ENCODE measurements at places on chromosomes 12 and 14.

GRCh38 chr12:105783983-105784947, 354.5 kb downstream of the NUAK1 start:
- no peak for DNase-seq
- no peaks in the 10 kb centered on the region for H3K4me1 ChIP-seq
- no peak overlapping the region for H3K27ac ChIP-seq
- H3K36me3 ChIP-seq: no peaks in the 10 kb centered on the region
- H3K4me3 ChIP-seq: no peak overlapping the region

- H3K4me1 ChIP-seq: no peaks in the 10 kb centered on the region
- no peak for DNase-seq
- no peaks in the 10 kb centered on the region for H3K27me3 ChIP-seq
- no peak overlapping the region for H3K4me3 ChIP-seq
- no peak overlapping the region for H3K27ac ChIP-seq
Measured at GRCh38 chr12:87234898-87235297, 794.3 kb downstream of the C12orf50 start.

DNA sequence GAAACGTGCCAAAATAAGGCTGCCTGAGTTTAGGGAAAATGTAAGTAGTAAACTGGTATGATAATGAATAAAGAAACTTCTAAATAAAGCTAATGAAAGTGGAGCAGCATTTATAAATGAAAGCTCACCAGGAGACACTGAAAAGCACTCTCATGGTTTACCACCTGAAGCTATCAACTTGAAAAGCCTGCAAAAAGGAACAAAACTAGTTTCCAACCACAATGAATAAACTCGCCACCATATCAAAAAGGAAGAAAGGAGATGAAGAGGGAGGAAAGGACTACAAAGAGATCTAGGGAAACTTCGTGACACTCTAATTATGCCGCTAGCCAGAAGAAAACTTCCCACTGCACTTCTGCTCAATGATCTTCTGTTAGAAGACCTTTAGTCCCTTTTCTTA, 66.7 kb downstream of the MED13L start:
- H3K4me1 ChIP-seq: peaks cover 13% of the 10 kb centered on the region
- no peaks in the 10 kb centered on the region for H3K36me3 ChIP-seq
- H3K27ac ChIP-seq: no peak overlapping the region
- H3K27me3 ChIP-seq: no peaks in the 10 kb centered on the region
- no peak for DNase-seq

DNA sequence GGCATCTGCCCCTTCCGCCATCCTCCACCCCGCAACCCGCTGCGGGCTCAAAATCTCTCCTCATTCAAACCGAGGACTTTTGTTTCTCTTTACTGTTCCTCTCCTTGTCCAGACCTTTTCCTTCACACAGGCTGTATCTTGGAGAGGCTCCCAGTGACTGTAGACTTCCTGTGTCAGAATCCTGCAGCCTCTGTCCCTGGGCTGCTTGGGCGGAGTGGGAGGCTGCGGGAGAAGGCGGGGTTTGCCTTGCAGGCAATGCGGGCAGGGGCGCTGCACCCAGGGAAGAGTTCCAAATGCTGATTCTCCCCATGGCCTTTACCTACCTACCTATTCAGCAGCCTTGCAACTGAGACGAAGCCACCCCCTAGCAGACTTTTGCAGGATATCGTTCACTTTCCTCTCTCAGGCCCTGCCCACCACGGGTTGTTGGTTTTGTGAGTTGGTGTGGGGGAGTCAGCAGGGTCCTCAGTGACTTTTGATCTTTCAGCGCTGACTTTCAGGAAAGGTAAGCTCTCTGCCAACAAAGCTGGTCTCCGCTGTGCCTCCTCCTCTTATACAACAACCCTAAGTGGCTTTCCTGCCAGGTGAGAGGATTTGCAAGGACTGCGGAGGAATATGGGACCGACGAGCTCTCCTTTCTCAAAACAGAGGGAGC, 79.0 kb upstream of the KCNA1 start:
- no peaks in the 10 kb centered on the region for H3K36me3 ChIP-seq
- no peaks in the 10 kb centered on the region for H3K4me1 ChIP-seq
- H3K4me3 ChIP-seq: no peak overlapping the region
- no peak overlapping the region for H3K27ac ChIP-seq
- H3K27me3 ChIP-seq: no peaks in the 10 kb centered on the region
- DNase-seq: no peak

DNA sequence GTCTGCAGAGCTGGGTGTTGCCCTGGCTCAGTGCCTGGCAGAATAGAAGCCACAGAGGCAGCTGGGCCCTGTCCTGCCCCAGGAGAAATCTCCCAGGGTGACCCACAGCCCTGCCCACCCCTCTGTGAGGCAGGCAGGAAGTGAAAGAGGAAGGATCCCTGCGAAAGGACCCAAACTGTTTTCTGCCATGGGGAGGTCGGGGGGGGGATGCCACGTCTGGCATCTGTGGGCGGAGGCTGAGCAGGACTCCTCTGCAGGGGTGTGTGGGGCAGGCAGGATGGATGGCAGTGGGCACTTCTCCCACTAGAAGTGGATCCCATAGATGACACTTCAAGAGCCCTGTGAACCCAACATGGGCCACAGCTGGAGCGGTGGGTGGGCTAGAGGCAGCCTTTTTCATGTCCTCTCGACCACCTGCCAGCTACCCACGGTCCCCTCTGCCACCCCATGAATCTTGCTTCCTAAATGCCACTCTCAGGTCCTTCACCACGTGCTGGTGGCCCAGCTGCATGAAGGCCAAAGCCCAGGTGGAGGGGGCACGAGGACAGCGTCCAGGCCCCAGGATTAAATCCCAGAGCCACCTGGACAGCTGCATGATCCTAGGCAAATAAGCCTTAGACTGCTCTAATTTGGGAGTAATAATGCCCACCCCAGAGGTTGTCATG, 3.6 kb downstream of the PAPLN start:
- no peak overlapping the region for H3K4me3 ChIP-seq
- no peaks in the 10 kb centered on the region for H3K27me3 ChIP-seq
- H3K4me1 ChIP-seq: peaks cover 49% of the 10 kb centered on the region

DNA sequence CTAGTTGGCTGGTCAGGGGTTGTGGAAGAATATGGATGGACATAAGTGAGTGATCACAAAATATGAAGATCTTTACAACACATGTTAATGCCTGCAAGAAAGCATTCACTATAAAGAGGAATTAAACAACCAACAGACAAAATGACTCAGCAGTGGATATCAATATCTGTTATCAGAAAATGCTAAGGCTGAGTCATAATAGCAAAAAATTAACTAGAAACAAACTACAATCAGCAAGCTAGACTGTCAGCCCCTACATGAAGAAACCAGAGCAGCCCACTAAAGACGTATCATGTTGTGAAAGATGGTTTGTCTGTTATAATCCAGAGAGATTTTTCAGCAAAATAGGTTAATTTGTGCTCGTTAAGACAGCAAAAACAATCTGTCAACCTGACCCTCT, 472.9 kb downstream of the NELL2 start:
- no peaks in the 10 kb centered on the region for H3K36me3 ChIP-seq
- no peak overlapping the region for H3K4me3 ChIP-seq
- DNase-seq: no peak
- no peaks in the 10 kb centered on the region for H3K4me1 ChIP-seq

- H3K27me3 ChIP-seq: no peaks in the 10 kb centered on the region
- no peaks in the 10 kb centered on the region for H3K36me3 ChIP-seq
- no peaks in the 10 kb centered on the region for H3K4me1 ChIP-seq
- no peak overlapping the region for H3K4me3 ChIP-seq
- DNase-seq: no peak
Measured at GRCh38 chr14:78857974-78858373, 687.8 kb downstream of the NRXN3 start.

DNA sequence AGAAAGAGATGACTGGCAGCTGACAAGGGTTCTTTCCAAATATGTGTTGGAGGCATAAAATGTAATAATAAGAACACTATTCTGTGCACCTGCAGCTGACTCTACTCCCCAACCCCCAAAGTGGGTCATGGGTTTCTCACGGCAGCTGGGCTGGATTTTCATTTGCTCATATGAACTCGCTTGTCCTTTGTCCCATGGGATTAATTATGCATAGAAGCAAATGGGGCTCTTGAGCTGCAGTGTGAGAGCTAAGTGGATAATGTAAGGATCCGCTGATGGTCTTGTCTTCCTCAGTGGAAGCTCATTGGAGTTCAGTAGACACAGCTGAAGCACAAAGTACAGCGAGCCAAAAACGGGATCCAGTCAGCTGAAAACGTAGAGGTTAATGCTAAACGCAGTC, 46.3 kb downstream of the TTC8 start:
- no peak overlapping the region for H3K4me3 ChIP-seq
- H3K27ac ChIP-seq: no peak overlapping the region
- no peaks in the 10 kb centered on the region for H3K27me3 ChIP-seq
- no peaks in the 10 kb centered on the region for H3K4me1 ChIP-seq
- no peak for DNase-seq

DNA sequence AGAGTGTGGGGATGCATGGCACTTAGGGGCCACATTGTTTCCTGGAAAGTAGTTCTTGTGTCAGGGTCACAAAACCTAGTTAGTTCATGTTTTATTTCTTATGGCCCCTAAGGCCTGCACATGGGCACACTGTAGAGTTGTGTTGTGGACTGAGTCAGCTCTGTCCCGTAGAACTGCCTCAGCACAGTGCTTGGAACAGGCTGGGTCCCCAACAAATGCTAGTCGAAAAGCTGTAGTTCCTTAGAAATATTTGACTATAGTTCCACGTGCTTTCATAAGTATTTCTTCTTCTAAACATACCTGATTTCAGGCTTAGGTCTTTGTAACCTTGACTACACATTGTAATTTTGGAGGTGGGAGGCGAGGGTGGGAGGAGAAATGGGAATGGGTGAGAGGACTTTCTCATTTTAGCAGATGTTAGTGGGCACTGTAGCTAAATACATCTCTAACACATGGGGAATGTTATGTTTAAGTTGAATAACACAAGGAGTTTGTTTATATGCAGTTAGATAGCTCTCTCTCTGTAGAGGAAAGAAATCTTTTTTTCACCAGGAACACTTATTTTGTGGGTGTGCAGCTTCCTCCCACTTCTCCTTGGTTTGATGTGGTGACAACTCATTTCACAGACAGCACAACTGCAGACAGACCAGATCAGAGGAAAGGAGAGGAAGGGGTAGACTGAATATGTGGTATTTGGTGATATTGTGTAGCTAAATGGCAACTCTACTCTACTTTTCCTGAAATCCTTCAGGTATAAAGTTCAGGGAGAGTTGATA, 39.5 kb upstream of the DACT1 start:
- H3K4me1 ChIP-seq: no peaks in the 10 kb centered on the region
- no peak overlapping the region for H3K27ac ChIP-seq
- no peak for DNase-seq
- no peaks in the 10 kb centered on the region for H3K36me3 ChIP-seq

- no peak for DNase-seq
- H3K36me3 ChIP-seq: no peaks in the 10 kb centered on the region
- peak overlapping the region; percentile 84 for H3K27ac ChIP-seq
- no peak overlapping the region for H3K4me3 ChIP-seq
Measured at GRCh38 chr12:64674367-64674922, 64.2 kb downstream of the RASSF3 start.

GRCh38 chr14:72651081-72651480, 242.8 kb downstream of the DPF3 start:
- H3K27me3 ChIP-seq: no peaks in the 10 kb centered on the region
- peaks cover 25% of the 10 kb centered on the region for H3K4me1 ChIP-seq
- H3K36me3 ChIP-seq: no peaks in the 10 kb centered on the region
- DNase-seq: no peak
- no peak overlapping the region for H3K27ac ChIP-seq
- H3K4me3 ChIP-seq: no peak overlapping the region

- no peaks in the 10 kb centered on the region for H3K4me1 ChIP-seq
- H3K4me3 ChIP-seq: no peak overlapping the region
- no peak for DNase-seq
- no peak overlapping the region for H3K27ac ChIP-seq
Measured at GRCh38 chr14:49052521-49052920, 533.7 kb downstream of the RPS29 start.

- no peaks in the 10 kb centered on the region for H3K27me3 ChIP-seq
- peaks cover 3% of the 10 kb centered on the region for H3K4me1 ChIP-seq
- H3K36me3 ChIP-seq: peaks cover 24% of the 10 kb centered on the region
- no peak for DNase-seq
- no peak overlapping the region for H3K4me3 ChIP-seq
Measured at GRCh38 chr14:74507085-74507484, 13.5 kb downstream of the ISCA2 start.

DNA sequence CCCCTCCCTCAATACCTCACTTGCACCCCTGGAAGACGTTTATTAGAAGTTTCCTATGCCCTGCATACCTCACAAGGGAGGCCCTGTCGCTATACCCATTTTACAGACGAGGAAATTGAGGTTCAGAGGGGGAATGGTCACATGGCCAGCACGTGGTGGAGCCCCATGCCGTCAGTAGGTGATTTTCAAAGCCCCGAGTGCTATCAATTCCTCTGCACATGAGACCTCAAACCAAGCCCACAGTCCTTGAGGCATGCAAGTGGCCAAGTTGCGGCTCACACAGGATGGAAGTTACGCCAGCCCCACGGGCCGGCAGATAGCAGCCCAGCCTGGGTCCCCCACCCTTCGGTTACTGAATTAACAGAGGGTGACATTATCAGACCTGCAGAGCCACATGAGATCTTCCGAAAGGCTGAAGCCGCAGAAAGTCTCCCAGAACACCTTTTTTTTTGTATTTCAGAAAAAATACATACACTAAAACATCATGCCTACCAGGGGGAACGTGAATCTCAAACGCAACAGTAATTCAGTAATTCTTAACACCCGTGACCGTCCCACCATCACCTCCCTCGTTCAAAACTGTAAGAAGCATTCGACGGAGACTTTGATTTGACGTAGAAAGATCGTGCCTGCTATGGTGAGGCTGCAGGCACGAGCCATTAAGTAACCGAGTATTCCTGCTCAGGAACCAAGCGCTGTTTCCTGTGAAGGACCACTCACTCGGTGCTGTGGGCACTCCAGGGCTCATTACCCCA, 129.0 kb downstream of the RFLNA start:
- no peak for DNase-seq
- no peaks in the 10 kb centered on the region for H3K27me3 ChIP-seq
- H3K4me1 ChIP-seq: peaks cover 4% of the 10 kb centered on the region
- H3K4me3 ChIP-seq: no peak overlapping the region

DNA sequence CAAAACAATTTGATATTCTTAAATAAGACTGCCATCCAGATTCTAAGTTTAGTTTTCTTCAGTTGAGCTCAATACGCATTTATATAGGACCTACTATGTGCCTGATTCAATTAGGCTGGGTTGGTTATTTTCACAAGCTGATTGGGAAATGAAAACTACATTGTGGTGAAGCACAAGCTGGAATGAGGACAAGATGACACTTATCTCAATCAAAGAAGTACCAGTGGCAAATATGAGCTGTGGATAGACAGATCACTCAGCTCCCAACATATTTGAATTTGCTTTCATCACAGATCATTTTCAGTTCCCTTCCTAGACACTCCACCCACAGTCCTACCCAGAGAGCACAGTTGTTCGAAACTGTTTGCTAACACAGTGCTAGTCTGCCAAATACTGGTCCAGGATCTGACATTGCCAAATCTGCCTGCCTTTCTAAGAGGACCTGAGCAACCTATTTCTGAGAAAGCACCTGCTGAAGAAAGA, 74.7 kb downstream of the LLPH start:
- no peaks in the 10 kb centered on the region for H3K27me3 ChIP-seq
- H3K36me3 ChIP-seq: no peaks in the 10 kb centered on the region
- DNase-seq: no peak
- no peak overlapping the region for H3K4me3 ChIP-seq
- no peak overlapping the region for H3K27ac ChIP-seq
- H3K4me1 ChIP-seq: no peaks in the 10 kb centered on the region

- H3K4me1 ChIP-seq: no peaks in the 10 kb centered on the region
- peak overlapping the region; percentile 98 for H3K27ac ChIP-seq
- H3K27me3 ChIP-seq: no peaks in the 10 kb centered on the region
- DNase-seq: no peak
- H3K36me3 ChIP-seq: no peaks in the 10 kb centered on the region
Measured at GRCh38 chr14:100213587-100213955, 25.4 kb upstream of the YY1 start.
